Adrenal gland (tissue), 19 donors: ENCODE measurements at places on chromosomes 2 and 18.

- no peak for DNase-seq
Observed at GRCh38 chr18:62377131-62377807, 52.2 kb downstream of the TNFRSF11A start.

DNA sequence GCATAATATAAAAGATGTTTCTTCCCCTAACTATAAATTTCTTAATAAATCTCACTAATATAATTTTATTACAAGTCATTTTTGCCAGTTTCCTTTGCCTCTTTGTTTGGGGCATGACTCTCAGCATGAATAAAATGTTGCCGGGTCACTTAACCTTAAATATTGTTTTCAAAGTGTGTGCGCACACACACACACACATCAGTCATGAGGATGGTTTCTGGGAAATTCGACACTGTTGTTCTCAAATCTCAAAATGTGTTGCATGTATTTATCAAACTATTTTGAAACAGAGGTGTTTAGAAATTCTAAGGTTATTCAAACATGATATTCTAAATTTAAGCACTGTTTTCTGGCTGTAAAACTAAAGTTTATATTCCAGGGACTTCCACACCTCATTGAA lies 31.5 kb downstream of the FAP start:
- no peak for DNase-seq

DNA sequence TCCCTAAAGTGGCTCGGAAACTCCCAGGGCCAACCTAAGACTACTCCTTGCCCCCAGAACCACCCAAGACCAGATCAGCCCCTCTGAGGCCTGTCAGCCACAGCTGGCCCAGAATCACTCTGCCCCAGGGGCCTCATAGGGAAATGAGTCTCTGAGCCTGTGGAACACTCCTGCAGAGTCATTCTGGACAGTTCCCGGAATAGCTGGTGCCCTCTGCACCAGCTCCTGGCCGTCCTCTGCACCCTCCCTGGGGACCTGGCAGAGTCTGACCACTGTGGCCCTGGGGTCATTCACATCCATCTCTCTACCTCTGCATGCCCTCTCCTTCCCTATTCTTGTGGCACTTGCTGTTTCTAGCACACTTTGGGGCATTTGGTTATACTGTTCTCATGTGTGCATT lies 14.6 kb upstream of the TMEM214 start:
- no peak for DNase-seq

DNA sequence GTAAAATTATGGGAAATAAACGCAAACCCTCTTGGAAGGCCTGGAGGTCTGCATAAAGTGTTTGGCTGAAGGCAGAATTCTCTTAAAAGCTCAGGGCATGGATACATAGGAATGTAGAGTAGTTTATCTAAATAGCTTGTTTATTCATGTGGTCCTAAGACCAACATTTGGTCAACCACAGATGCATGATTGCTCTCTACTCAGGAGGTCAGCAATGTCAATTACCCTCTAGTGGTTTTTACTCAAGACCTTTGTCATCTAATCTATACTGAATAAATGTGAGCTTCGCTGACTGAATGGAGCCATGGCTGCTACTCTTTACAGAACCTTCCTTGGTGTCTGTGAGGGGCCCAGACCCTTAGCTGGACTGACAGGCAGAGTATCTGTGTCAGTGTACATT lies 139.8 kb downstream of the ATL2 start:
- no peak for DNase-seq

DNA sequence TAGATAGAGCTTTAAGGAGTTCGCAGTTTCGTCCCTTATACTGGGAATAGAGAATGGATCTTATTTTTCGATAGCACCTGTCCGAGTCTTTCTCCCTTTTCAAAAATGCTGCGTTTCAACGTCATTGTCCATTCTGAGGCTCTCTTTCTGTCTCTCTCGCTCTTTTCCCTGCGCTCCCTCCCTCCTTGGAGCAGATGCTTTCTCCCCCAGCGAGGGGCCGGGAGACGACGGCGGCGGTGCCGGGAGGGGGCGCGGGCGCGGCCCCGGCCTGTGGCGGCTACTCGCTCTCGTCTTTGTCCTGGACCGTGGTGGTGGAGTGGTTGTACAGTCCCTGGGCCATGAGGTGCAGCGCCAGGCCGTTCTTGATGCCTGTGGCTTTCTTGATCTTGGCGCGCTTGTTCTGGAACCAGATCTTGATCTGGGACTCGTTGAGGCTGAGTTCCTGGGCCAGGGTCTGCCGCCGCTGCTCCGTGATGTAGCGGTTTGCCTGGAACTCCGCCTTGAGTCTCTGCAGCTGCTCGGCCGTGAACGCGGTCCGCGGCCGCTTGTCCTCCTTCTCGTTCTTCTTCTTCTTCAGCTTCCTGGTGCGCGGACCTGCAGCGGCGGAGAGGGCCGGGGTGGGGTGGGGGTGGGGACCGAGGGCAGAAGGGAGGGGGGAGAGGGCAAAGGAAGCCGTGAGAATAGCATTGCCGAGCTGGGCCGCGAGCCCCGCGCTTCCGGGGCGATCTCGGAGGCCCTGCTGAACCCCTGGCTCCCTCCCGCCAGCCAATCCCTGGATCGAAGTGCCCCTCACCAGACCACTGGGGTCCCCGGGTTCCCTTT lies 4.6 kb downstream of the EN1 start:
- DNase-seq, result peak; percentile 34

DNA sequence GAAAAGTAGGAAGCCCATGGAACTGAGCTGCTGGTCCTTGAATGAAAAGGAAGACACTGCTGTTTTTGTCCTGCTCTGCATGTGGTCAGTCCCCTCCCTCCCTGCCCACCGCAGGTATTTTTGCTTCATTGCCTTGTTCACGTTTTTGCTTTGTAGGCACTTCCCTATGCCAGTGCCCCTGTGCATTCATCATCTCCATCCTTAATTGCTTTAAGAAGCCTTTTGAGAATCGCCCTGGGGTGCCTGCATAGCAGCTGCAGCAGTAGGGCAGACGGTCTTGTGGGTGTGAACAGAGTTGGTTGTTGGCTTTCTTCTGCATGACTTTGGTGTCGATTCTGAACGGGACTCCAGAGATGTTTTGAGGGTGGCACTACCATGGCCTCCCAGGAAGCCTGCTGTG lies 97.0 kb downstream of the CABLES1 start:
- no peak for DNase-seq

DNA sequence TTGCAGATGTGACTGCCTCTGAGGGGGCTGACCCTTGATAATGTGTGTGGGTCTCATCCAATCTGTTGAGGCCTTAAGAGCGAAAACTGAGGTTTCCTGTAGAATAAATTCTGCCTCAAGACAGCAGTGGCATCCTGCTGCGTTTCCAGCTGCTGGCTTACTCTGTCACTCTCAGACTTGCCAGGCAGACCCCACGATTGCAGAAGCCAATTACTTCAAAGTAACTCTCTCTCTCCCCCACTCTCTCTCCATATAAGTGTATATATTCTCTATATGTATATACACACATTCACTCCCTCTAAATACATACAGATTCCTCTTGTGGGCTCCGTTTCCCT lies 152.5 kb upstream of the ALKAL2 start:
- no peak for DNase-seq

DNA sequence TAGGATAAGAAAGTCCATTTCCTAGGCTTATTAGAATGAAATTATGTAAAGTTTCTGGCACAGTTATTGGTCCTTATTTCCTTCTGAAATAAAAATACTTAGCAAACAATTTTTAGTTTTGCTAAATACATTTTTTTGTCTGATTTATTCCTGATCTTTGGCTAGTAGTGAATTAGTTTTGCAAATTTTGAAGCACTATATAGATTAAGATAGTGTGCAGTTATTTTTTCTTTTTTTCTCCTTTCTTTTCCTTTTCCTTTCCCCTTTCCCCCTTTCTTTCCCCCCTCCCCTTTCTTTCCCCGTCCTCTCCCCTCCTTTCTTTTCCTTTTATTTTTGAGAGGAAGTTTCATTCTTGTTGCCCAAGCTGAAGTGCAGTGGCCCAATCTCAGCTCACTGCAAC lies 59.7 kb downstream of the BIRC6 start:
- no peak for DNase-seq

DNA sequence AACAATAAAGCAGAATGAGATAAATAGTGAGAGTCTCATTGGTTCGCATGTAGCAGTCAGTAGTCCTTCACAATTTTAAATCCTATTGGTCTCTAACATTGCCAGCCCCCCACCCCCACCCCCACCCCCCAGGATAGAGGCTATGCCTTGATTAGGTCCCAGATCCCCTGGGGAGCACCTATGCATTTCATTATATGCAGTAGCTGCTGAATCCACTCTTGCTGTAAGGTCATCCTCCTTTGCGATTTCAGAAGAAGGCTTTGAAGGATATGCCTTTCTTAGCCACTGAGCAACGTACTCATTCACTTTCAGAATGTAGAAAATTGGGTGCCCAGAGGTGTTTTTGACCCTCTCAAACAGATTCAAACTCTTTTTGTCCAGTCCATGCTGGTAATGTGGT lies 382.8 kb upstream of the GALNT5 start:
- DNase-seq, result no peak

- no peak for DNase-seq
Observed at GRCh38 chr2:61220768-61221167, 58.8 kb downstream of the C2orf74 start.

GRCh38 chr2:127560201-127560930 lies 24.9 kb downstream of the MYO7B start:
- DNase-seq, result peak; percentile 52

DNA sequence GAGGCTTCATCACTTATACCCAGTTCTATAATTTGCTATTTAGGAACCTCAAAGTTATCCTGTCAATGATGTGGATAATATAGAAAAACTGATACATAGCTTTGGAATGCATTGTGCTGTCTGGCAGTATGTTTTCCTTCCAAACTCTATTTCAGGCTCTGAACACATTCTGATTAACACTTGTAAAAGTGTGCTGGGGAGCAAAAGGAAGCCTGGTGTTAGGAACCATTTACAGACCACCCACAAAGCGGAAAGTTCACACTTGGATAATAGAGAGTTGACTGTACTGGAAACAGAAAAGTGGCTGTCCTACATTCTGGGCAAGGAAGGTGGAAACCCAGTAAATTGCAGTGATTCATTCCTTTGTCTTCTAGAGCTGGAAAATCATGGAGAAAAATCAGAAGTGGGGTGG lies 114.5 kb upstream of the ZFP36L2 start:
- DNase-seq, result no peak

DNA sequence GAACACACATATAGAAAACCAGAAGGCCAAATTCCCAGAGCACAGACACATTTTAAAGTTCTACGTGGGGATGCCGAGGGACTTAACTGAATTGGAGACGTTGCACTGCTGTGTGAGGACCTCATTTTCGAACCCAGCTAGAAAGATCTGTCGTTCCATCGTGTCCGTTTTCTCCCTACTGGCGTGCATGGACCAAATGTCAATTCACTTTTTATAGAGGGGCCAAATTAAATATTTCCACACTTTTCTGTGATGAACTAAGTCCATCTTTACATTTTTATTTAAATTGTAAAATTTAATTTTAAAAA lies 692 bp upstream of the TSHZ1 start:
- DNase-seq, result no peak
